CD4-positive, alpha-beta T cell treated with Interleukin-4 for 4 hours (primary cell): ENCODE measurements at places on chromosomes 3 and 15.

GRCh38 chr3:53583161-53583690 lies 88.8 kb downstream of the CACNA1D start:
- no peak for DNase-seq

GRCh38 chr15:46848704-46849103 lies 868.6 kb upstream of the SEMA6D start:
- no peak for DNase-seq

DNA sequence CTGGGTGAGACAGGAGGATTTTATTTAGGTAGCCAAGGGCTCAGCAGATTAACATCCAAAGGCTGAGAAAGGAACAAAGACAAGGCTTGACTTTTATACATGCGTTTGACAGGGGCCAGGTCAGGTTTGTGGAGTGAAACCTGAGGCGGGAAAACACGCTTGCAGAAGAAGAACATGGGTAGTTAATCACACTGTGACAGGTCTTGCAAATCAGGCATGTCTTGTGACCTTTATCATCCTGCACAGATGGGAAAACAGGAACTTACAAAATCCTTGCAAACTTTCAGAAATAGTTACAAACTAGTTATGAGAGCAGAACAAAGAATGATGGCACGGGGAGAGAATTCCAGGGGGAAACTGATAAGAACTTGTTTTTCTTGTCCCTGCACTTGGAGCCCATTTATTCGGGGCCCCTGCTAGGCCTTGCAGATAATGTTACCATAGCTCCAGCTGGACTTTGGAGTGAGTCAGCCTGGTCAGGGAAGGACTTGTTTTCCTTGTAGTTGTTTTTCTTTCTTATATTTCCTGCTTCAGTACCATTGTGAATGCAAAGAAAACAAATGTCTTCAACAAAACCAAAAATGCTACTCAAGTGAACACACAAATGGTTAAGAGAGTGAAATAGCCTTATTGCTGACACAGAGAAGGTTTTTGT lies 965.9 kb upstream of the ROBO1 start:
- DNase-seq: no peak

DNA sequence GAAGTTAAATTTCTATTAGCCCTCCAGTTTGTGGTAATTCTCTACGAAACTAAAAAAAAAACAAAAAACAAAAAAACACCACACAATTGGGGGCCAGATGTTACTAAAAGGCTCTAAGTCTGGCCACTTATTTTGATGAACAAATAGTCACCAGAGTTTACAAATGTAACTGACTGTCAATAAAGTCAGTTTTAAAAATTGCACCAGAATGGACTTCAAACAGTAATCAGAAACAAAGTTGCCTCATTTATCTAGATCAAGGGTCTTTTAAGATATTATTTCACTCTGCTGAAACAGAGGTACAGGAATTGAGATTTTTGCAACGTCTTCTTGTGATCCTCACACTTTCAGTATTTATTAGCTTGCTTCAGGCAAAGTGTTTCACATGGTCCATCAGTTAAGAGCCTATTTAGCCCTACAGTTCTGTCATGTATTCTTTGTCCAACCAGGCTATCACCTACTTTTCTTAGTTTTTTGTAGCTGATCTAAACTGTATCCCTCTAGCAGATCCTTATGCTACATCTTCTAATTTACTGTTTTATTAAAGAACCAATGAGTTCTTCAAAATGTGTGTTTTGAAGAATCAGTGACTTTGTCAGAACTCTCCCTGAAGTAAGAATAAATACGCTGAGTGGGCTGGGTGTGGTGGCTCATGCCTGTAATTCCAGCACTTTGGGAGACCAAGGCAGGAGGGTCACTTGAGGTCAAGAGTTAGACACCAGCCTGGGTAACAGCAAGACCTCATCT lies 74.7 kb downstream of the ANKRD28 start:
- no peak for DNase-seq

DNA sequence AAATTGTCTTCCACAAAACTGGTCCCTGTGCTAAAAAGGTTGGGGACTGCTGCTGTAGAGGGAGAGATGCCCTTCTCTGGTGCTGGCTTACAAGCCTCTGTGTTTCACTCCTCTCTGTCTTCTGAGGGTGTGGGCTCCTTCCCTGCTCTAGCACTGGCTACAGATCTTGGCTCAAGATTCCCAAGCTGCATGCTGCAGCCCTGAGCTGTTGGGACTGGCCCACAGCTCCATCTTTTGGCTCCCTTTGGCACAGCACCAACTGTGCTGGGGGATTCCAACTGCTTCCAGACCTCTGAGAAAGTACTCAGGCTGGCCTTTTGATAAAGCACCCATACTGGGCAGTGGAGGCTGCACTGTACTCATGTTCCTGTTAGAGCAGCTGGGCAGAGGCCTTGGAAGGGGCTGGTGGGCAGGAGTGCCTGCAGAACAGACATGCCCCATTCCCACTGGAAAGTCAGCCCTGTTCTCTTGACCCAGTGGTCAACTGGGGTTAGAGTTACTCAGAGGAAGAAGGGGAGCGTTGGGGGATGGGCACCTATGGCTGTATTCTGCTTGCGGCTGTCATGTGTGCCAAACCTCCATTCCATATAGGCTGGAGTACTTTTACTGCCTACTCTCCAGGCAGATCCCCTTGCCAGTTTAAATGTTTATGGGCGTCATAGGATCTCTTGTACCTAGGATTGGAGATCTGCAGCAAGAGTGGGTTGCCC lies 55.7 kb downstream of the GALK2 start:
- DNase-seq: no peak

GRCh38 chr15:50909010-50909317 lies 481 bp downstream of the AP4E1 start:
- peak; percentile 9 for DNase-seq

- DNase-seq: no peak
Measured at GRCh38 chr3:78900880-78901279, 866.9 kb downstream of the ROBO1 start.

DNA sequence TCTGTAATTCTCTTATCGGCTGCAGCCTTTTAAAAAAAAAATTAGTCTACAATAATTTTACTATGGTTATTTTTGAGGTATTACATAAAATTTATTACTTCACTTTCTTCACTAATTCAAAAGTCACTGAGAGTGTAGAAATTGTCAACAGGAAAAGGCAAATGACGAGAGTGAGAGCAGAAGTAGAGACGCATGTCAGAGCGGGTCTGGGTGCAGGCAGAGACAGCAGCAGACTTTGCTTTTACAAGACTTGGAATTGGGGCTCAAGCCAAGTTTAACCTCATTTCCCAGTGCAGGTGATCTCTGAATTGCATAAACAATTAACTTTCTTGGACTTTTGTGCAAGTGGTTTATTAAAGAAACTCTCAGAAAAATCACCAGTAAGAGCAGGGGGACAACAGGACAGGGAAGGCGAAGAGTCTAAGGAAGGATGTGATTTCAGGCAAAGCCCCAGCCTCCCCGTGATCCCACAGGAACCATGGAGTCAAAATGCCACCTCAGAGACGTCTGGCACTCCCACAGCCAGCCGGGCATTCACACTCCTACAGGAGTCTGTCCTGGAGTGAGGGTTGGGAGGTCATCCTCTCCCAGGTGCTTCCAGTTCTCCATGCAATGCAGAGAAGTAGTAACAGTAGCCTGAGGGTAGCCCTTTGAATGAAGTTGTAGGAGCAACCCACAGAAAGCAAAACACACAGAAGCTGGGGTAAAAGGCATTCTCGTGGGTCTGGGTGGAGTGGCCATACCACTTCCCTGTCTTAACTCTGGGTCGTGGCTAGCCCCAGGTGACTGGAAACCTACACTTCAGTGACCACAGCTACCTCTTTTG lies 274.0 kb upstream of the TGFBR2 start:
- DNase-seq: no peak

GRCh38 chr3:186208296-186208989 lies 99.6 kb upstream of the ETV5 start:
- no peak for DNase-seq
